ENCODE measurements at places on chromosomes 1 and 21.

DNA sequence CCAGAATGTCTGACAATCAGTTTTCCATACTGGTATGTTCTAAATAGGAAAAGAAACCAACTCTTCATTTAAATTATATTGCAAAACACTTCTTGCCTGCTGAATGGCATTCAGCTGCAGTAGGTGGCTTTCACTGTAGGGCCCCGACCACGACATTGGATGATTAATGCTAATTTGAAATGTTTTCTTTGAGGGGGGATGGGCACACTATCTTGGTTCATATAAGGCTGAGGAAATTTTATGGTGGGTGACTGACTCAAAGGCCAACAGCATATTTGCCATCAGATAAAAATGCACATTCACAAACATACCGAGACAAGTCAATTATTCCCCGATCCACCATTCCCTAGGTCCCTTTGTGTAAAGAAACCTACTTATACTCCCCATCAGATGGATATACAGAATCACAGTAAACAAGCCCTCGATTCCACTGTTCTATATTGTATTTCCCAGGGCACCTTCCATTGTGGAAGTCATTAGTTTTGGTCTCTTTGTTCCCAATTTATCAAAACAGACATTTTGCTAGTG lies 464.2 kb upstream of the DAB1 start:
- H3K4me3 ChIP-seq, result no peak overlapping the region
- H3K27ac ChIP-seq, result no peak overlapping the region
- no peak for DNase-seq
- no peaks in the 10 kb centered on the region for H3K36me3 ChIP-seq

DNA sequence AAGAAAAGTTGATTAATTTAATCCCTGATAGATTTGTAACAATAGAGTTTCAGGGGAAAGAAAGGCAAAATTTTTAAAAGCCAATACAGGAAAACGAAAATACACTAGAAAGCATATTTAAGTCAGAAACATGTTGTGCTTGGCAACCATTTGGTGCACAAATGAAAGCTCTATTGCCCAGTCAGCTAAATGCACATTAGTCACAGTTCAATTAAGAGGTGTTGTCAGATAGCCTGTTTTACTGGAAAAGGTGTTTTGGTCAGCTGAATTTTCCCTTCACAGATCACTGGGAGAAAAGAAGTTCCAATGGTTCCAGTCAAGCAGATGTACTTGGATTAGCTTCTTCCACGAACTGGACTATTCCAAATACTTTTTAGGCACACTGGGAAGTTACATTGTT lies 25.4 kb downstream of the RGS4 start:
- DNase-seq, result no peak
- H3K4me1 ChIP-seq, result no peaks in the 10 kb centered on the region
- H3K4me3 ChIP-seq, result no peak overlapping the region

- no peak for DNase-seq
- H3K27ac ChIP-seq, result no peak overlapping the region
- no peaks in the 10 kb centered on the region for H3K27me3 ChIP-seq
- no peak overlapping the region for H3K4me3 ChIP-seq
- H3K36me3 ChIP-seq, result no peaks in the 10 kb centered on the region
These were observed 140.0 kb downstream of the ETS2 start for GRCh38 chr21:38945545-38946245.

GRCh38 chr1:38327559-38327973 lies 281.0 kb upstream of the POU3F1 start:
- H3K27me3 ChIP-seq, result peaks cover 30% of the 10 kb centered on the region
- H3K36me3 ChIP-seq, result no peaks in the 10 kb centered on the region
- no peak overlapping the region for H3K4me3 ChIP-seq

- H3K4me1 ChIP-seq, result peaks cover 15% of the 10 kb centered on the region
- no peaks in the 10 kb centered on the region for H3K27me3 ChIP-seq
These were observed 36.5 kb upstream of the TRAPPC10 start for GRCh38 chr21:43975469-43976098.

DNA sequence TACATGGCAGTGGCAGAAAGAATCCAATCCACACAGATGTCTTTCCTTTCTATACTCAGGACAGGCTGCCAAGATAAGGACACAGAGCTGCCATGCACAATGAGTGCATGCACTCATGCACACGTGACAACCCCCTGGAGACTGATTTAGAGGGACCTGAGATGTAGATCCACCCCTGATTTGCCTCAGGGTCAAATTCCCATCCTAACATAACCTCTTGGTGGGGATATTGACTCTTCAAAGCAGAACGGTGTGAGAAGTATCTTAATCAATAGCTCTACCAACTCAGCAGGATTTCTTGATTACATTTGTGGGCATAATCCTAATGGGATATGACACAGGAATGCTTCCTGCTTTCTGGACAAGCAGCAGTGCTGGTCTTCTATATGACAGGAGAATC lies 125.2 kb upstream of the DSCAM start:
- H3K27me3 ChIP-seq, result no peaks in the 10 kb centered on the region
- H3K27ac ChIP-seq, result no peak overlapping the region
- no peak for DNase-seq
- H3K36me3 ChIP-seq, result no peaks in the 10 kb centered on the region
- H3K4me1 ChIP-seq, result no peaks in the 10 kb centered on the region

GRCh38 chr1:91730801-91731732 lies 154.9 kb downstream of the TGFBR3 start:
- H3K27ac ChIP-seq, result peak overlapping the region; percentile 71
- H3K4me3 ChIP-seq, result no peak overlapping the region
- peak; percentile 57 for DNase-seq
- no peaks in the 10 kb centered on the region for H3K27me3 ChIP-seq
- peaks cover 68% of the 10 kb centered on the region for H3K4me1 ChIP-seq

GRCh38 chr1:156704930-156705320 lies 458 bp downstream of the CRABP2 start:
- no peak overlapping the region for H3K27ac ChIP-seq
- peaks cover 22% of the 10 kb centered on the region for H3K4me1 ChIP-seq
- no peak for DNase-seq
- H3K36me3 ChIP-seq, result no peaks in the 10 kb centered on the region
- H3K4me3 ChIP-seq, result no peak overlapping the region

- peaks cover 2% of the 10 kb centered on the region for H3K36me3 ChIP-seq
- no peaks in the 10 kb centered on the region for H3K27me3 ChIP-seq
- H3K4me3 ChIP-seq, result no peak overlapping the region
- H3K27ac ChIP-seq, result no peak overlapping the region
- peaks cover 8% of the 10 kb centered on the region for H3K4me1 ChIP-seq
- no peak for DNase-seq
These were observed 25.8 kb downstream of the RRP1 start for GRCh38 chr21:43815107-43815613.

- peaks cover 22% of the 10 kb centered on the region for H3K36me3 ChIP-seq
- no peaks in the 10 kb centered on the region for H3K27me3 ChIP-seq
- peaks cover 11% of the 10 kb centered on the region for H3K4me1 ChIP-seq
These were observed 13.5 kb downstream of the MOV10 start for GRCh38 chr1:112687785-112688496.

GRCh38 chr1:76029331-76029730 lies 45.2 kb upstream of the ST6GALNAC3 start:
- H3K36me3 ChIP-seq, result no peaks in the 10 kb centered on the region
- H3K27me3 ChIP-seq, result peaks cover 12% of the 10 kb centered on the region
- DNase-seq, result no peak

GRCh38 chr1:33266766-33267165 lies 10.5 kb downstream of the ZNF362 start:
- no peak overlapping the region for H3K27ac ChIP-seq
- H3K36me3 ChIP-seq, result peaks cover 2% of the 10 kb centered on the region
- no peaks in the 10 kb centered on the region for H3K4me1 ChIP-seq
- DNase-seq, result no peak
- H3K27me3 ChIP-seq, result no peaks in the 10 kb centered on the region

- no peak overlapping the region for H3K4me3 ChIP-seq
- no peaks in the 10 kb centered on the region for H3K36me3 ChIP-seq
- H3K27me3 ChIP-seq, result no peaks in the 10 kb centered on the region
- peaks cover 15% of the 10 kb centered on the region for H3K4me1 ChIP-seq
These were observed 27.1 kb downstream of the SHISAL2A start for GRCh38 chr1:52659851-52660596.

DNA sequence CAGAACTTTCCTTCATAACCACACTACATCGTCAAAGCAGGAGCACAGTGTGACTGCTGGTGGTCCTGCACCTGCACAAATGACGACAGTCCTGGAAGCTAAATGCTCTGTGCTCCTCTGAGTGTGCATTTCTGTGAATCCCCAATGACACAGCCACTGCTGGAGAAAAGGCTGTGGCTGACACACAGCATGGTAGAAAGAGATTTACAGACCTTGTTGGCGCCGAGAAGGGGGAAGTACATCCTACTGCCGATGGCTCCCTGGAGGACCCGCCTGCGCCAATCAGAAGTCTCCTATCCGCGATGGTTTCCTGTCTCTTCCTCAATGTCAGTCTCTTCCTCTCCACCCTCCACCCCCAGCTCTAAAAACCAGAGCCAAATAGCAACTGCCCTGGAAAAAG lies 115.4 kb upstream of the RAB4A start:
- no peak for DNase-seq
- H3K27ac ChIP-seq, result no peak overlapping the region
- H3K36me3 ChIP-seq, result no peaks in the 10 kb centered on the region
- no peak overlapping the region for H3K4me3 ChIP-seq

DNA sequence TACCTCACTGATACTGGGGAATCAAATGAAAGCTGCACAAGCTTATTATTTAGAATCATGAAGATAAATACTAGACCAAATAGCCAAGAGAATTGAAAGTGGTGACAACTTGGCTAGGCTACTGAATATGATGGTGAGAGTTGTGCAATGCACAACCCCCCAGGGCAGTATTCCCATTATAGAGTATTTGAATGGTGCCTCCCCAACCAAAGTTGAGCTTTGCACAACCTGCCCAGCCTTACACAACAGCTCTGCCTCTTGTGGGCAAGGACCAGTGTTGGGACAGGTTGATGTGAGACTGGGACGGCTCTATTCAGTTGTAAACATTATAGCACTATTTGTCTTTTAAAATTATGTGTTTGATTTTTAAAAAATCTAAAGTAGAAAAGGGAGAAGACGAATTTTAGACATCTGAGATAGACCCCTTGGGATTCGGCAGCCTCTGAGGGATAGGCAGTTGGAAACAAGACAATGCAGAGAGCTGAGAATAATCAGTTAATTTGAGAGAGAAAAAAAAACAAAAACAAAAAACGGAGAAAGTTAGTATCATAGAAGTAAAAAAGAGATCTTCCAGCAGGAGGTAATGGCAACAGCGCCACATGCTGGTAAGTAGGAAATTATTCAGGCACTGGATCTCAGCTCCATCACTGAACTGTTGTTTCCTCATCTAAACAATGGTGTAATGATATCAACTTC lies 91.0 kb upstream of the KCNA3 start:
- peak overlapping the region; percentile 44 for H3K27ac ChIP-seq
- peaks cover 14% of the 10 kb centered on the region for H3K4me1 ChIP-seq
- peak; percentile 67 for DNase-seq
- no peaks in the 10 kb centered on the region for H3K36me3 ChIP-seq

GRCh38 chr1:15918962-15919715 lies 56.8 kb downstream of the ZBTB17 start:
- peak overlapping the region; percentile 35 for H3K27ac ChIP-seq
- peak overlapping the region; percentile 12 for H3K4me3 ChIP-seq
- H3K4me1 ChIP-seq, result peaks cover 48% of the 10 kb centered on the region

DNA sequence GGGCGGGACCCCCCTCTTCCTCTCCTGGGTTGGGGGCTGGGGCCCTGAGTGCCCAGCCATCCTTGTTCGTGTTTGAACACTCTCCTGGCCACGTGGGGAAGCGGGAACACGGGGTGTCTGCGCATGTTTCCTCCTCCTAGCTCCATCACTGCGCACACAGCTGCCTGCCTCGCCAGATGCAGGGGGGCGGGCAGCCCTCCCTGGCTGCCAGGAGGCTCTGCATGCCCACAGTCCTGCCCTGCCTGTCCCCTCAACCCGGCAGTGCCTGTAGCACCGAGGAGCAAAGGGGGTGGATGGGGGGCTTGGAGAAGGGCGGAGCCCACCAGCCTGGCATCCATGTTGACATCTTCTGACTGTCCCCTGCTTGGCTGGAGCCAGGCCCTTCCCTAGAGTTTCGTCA lies 1.8 kb upstream of the SLC25A34 start:
- no peak overlapping the region for H3K27ac ChIP-seq
- no peaks in the 10 kb centered on the region for H3K36me3 ChIP-seq
- no peak for DNase-seq
- H3K4me1 ChIP-seq, result no peaks in the 10 kb centered on the region
- H3K4me3 ChIP-seq, result no peak overlapping the region

DNA sequence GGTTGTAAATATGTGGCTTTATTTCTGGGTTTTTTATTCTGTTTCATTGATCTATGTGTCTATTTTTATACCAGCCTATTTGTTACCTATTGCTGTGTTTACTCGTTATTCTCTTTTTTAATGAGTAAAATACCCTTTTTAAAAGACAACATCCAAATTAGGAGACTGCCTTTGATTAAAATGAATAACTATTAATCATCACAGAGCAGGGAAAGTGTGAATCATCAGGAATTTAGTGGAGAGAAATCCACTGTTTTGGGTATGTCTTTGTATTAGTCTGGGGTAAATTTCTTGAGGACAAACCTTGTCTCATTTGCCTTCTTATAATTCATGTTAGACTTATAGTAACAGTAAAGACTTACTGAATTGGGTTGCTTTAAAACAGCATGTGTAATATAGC lies 12.1 kb downstream of the DISC1 start:
- peaks cover 6% of the 10 kb centered on the region for H3K36me3 ChIP-seq
- H3K4me1 ChIP-seq, result no peaks in the 10 kb centered on the region
- H3K4me3 ChIP-seq, result no peak overlapping the region

DNA sequence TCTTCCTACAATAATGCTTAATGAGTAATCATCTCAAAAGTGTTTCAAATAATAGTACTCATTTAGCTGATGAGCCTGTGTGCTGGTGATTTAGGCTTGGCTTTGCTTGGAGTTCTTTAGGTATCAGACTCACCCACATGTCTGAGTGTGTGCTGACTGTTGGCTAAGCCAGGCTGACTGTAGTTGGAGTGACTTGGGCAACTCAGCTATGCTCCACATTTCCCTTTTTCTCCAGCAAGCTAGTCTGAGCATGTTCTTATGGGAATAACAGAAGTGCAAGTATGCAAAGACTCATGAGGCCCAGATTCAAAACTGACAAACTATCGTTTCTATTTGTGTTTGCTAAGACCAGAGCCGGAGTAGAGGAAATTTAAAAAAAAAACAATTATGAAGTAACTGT lies 99.0 kb upstream of the ADGRL4 start:
- no peaks in the 10 kb centered on the region for H3K4me1 ChIP-seq
- H3K36me3 ChIP-seq, result no peaks in the 10 kb centered on the region
- no peak for DNase-seq
